ENCODE measurements at places on chromosomes 5 and 9.

DNA sequence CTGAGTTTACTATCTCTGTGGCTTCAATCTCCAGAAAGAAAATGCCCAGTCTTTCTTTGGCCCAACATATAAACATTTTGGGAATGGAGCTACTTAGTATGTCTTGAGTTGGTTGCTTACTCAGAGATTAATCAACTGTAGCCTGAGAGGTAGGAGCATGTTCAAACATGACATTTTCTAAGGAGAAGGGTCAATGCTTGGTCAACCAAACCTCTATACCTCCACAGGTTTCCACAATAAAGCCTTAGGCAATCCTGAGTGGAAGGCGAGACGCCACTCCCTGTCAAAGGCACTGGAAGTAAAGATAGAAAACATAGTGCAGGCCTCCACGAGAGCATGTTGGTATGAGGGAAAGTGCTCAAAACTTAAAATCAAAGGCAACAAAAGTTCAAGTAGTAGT, 411.4 kb downstream of the KCTD16 start:
- DNase-seq = no peak

DNA sequence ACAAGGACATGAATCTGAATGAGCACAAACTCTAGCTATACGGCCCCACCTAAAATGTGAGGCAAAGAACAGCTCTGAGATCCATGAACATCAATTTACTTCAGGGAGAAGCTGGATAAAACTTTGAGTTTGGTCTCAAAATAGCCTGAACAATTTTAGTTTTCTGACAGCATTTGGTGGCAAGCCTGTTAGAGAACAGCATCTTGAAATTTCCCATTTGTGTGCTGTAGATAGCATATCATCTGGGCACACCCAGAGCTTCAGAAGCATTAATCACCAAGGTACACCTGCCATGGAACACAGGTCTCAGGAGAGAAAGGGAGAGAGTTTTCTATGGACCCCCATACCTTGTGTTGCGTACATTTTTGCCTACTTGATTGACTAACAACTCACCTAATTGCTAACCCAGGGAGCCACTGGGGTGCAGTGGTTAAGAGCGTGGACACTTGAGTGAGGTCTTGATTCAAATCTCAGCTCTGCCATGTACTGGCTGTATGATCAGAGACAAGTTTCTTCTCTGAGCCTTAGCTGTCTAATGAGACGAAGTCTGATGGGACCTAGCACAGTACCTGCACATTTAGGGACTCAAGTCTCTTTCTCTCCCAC, 264.9 kb downstream of the PIK3R1 start:
- DNase-seq = no peak

GRCh38 chr5:170251462-170251861, 18.7 kb downstream of the C5orf58 start:
- no peak for DNase-seq

GRCh38 chr5:110832683-110833082, 93.9 kb downstream of the SLC25A46 start:
- DNase-seq = no peak

- DNase-seq = no peak
Observed at GRCh38 chr5:107378218-107378899, 292.4 kb downstream of the EFNA5 start.

GRCh38 chr9:99044827-99045226, 60.1 kb upstream of the TGFBR1 start:
- DNase-seq = no peak

DNA sequence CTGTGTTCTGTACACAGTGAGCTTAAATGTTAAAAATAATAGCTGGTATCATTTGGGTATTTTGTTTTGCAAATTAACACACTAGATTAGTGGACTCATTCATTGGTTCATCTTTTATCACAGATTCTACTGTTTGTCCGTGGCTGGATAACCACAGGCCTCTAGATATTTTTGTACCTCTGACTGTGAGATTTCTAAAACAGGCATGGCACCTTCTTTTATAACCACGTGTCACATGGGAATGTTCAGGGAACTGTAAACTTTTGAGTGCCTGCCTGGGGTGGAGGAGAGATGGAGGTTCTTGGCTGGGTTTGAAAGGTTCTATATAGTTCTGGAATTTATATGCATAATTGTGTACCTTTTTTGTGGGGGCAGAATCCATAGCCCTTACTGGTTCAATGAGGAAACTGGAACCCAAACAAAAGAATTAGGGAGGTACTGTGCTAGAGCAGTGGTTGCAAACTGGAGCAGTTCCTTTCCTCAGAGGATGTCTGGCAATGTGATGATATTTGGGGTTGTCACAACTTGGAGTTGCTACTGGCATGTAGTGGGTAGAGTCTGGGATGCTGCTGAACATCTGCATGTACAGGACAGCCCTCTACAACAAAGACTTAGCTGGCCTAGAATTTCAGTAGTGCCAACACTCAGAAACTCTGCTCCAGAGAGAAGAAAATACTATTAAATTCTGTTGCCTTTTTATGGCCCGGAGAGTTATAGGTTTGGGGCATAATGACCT, 16.9 kb downstream of the TLE4 start:
- DNase-seq = no peak

- no peak for DNase-seq
Observed at GRCh38 chr5:909086-909485, 16.4 kb downstream of the TRIP13 start.

- peak; percentile 80 for DNase-seq
Observed at GRCh38 chr9:127163409-127163808, 41.0 kb upstream of the ANGPTL2 start.

- no peak for DNase-seq
Observed at GRCh38 chr5:91652678-91653077, 269.6 kb upstream of the ARRDC3 start.

GRCh38 chr5:160799184-160799583, 52.8 kb downstream of the ATP10B start:
- DNase-seq = no peak

GRCh38 chr9:124797343-124798103, 20.6 kb downstream of the OLFML2A start:
- DNase-seq = no peak

- no peak for DNase-seq
Observed at GRCh38 chr5:73215531-73215890, 42.5 kb downstream of the TMEM174 start.

DNA sequence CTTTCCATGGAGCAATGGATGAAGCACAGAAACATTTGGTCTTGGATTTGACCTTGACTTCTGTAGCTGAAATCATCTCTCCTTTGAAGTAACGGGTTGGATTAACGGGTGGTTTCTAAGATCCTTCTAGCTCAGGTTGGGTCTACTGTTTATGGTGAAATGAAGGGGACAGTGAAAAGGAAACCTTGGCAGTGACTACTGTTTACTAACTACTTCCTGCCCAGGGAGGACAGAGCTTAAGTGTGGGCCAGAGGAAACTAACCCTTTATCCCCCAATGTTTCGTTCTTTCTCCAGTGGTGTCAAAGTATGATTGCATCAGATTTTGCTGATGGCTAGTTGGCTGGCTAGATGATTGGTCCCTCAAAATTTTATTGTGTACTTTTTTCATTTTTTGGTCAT, 22.2 kb downstream of the SKP2 start:
- no peak for DNase-seq

DNA sequence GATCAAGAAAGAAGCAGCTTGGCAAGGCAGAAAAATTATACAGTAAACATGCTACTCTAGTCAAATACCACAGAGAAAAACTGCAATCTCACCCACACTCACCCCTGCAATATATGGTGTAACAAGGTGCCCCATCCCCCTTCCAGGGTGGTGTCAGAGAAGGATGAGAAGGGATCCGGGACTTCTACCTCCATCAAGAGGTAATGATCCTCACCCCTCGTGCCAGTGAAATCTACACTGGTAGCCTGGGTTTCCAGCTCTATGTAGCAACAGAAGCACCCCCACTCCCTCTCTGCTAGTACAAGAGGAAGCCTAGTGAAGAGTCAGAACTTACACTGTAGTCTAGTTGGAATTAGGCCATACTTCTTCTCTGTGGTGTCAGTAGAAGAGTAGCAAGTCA, 18.9 kb downstream of the SLCO4C1 start:
- DNase-seq = no peak

- peak; percentile 91 for DNase-seq
Observed at GRCh38 chr9:136902259-136902821, 16.0 kb downstream of the TRAF2 start.

DNA sequence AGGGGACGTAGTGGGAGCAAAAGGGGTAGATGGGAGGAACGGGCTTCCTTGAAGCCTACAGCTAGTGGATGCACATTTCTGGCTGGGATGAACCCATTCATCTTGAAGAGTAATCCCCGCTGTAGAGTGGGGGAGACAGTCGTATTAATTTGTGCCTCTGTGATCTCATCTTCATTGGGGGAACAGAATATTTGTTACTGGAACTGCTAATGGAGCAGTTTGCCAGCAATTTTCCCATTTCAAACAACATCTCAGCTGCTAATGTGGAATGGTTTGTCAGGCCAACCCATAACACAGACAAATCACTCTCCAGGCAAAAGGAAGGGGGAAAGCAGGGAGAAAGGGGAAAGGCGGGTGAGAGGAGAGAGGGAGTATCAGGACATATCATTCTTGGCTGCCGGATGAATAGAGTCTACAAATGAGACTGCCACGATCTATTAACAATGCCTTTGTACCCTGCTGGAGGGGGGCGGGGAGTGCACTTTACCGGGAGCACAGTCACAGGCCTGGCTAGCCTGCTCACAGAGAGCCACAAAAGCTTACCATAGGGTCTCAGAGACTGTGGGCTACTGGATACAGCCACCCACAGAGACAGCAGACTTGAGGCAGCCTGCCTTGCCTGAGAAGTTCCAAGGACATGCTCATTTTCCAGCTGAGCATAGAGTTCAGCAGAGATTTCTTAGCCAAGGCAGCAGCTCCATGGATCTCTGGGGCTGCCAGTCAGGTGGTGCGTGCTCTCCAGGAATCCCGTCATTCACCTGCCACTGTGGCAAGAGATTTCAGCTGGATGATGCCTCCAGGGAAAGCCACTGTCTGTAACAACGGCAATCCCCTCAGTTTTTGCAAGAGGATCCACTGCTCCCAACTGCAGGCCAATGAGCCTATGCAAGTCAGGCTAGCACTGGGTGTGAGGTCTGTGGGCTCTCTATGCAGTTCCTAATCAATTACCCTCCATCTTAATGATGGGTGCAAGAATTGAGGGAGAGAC, 217.7 kb upstream of the PANK3 start:
- DNase-seq = no peak

GRCh38 chr5:131382407-131383395, 118.8 kb downstream of the CDC42SE2 start:
- peak; percentile 91 for DNase-seq

- no peak for DNase-seq
Observed at GRCh38 chr5:118968406-118968911, 19.9 kb downstream of the DTWD2 start.

DNA sequence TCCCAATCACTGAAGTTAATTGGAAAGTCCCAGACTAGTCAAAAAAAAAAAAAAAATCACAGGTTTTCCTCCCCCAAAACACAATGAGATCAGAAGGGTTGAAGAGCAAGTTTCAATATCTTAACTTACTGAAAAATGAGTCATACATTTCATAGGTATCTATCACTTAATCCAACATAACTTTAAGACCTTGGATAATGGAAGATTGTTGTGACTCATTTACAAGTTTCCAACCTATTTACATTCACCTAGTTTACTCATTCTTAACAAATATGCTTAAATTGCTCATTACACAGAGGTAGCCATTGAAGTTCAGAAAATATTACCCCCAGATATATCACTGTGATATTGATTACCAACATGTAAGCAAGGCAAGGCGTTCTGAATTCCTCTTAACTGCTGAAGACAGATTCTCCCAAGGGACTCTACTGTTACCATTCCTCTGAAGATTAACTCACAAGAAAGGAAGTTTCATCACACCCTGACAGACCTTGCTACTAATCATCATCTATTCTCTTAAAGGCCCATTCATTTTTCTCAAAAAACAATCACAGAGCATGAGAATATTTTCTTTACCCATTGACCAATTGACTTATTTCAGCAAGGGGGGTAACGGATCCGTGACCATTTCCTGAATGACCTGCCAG, 563.8 kb downstream of the TLE1 start:
- no peak for DNase-seq

DNA sequence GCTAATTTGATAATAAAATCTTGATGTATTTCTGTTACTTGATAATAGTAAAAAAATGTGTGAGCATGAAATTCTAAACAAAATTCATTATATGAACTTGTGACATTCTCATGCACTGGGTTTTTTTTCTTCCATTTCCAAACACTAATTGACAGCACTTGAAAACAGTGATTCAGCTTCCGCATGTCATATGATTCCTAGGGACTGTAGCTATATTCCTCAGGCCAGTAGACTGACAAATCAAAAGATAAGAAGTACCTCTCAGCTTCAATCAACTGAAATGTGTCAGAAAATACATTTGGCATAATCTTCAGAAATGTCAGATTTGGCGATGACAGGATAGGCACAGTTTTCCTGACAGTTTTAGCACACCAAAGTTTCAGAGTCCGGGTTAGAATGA, 52.5 kb downstream of the EFNA5 start:
- no peak for DNase-seq

DNA sequence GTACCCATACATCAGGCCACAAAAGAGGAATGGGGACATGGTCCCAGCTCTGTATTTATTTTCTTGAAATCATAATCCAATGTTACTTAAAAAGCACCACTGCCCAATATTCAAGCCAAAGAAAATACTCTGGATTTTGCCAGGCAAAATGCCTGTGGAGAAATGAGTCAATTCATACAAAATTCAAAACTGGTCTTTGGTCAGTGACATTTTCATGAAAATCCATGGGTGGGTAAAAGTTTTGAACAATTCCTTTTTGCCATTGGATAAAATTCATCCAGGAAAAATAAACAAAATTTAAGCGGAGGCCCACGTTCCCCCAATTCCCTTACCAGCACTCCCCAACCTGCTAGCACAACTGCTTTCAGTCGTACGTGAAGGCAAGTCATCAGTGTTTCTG, 186.2 kb downstream of the GLIS3 start:
- no peak for DNase-seq

DNA sequence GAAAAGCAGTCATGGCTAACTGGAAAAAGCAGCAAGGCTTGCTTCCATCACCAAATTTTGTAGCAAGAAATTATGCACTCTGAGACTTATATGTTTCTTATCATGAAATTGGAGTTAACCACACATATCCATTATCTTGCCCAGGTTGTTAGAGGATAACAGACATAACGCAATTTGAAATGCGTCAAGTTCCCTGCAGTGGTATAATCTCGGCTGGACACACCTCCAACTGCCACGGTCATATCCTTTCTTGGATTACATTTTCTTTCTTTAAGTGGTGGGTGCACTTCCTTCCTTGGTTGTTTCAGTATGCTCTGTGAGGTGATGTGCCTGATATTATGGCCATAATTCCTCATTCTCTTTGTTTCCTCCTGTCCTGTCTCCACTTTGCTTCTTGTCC, 695.0 kb upstream of the DMAC1 start:
- DNase-seq = no peak

Data from activated CD4-positive, alpha-beta T cell treated with anti-CD3 and anti-CD28 coated beads, Interleukin-2, Interleukin-4, amounts not matched to agents 100 ng/mL and 50 ng/mL, durations not matched to agents 16 hours and 8 hours (primary cell).